ENCODE measurements at places on chromosomes 2 and 18.

GRCh38 chr2:120761164-120761861 is 25.6 kb downstream of the GLI2 start:
- DNase-seq: no peak
- peaks cover 82% of the 10 kb centered on the region for H3K4me1 ChIP-seq
- no peaks in the 10 kb centered on the region for H3K36me3 ChIP-seq
- no peak overlapping the region for H3K4me3 ChIP-seq
- H3K27me3 ChIP-seq: no peaks in the 10 kb centered on the region

GRCh38 chr2:28702415-28702861 is 49.2 kb upstream of the PPP1CB start:
- no peaks in the 10 kb centered on the region for H3K36me3 ChIP-seq
- no peaks in the 10 kb centered on the region for H3K4me1 ChIP-seq
- no peak overlapping the region for H3K4me3 ChIP-seq
- DNase-seq: no peak

DNA sequence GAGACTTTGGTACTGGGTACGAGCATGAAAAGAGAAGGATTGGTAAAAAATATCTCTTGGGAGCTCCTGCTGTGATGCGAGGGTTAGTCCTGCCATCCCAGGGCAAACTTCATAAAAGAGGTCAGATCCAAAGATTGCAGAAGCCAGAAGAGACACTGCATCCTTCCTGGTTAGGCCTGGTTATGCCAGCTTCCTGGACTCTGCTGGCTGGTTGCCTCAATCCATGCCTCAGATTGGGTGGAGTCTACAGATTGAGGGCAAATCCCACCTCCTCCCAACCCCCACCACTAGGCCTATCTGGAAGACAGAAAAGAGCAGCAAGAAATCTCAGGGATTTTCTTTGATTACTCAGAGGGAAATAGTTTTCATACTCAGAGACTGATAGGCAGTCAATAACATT is 5.3 kb upstream of the ACADL start:
- no peaks in the 10 kb centered on the region for H3K36me3 ChIP-seq
- H3K27me3 ChIP-seq: peaks cover 28% of the 10 kb centered on the region
- H3K27ac ChIP-seq: no peak overlapping the region

DNA sequence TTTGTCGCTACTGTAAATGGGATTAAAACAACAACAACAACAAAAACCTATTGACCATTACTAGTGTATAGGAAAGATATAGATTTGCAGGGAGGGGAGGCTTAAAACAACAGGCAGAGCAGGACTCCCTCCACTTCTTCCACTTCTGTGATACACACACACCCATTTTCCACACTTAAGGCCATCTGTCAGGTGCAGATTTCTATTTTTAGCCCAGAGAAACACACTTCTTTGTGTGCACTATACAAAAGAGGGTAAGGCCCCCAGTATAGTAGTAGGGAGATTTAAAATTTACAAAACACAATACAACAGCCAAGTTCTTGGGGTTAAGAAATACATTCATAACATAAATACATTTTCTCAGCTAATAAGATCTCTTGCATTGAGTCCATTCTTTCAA is 22.4 kb downstream of the PTPN2 start:
- H3K36me3 ChIP-seq: no peaks in the 10 kb centered on the region
- H3K27me3 ChIP-seq: no peaks in the 10 kb centered on the region
- DNase-seq: no peak
- no peak overlapping the region for H3K27ac ChIP-seq

DNA sequence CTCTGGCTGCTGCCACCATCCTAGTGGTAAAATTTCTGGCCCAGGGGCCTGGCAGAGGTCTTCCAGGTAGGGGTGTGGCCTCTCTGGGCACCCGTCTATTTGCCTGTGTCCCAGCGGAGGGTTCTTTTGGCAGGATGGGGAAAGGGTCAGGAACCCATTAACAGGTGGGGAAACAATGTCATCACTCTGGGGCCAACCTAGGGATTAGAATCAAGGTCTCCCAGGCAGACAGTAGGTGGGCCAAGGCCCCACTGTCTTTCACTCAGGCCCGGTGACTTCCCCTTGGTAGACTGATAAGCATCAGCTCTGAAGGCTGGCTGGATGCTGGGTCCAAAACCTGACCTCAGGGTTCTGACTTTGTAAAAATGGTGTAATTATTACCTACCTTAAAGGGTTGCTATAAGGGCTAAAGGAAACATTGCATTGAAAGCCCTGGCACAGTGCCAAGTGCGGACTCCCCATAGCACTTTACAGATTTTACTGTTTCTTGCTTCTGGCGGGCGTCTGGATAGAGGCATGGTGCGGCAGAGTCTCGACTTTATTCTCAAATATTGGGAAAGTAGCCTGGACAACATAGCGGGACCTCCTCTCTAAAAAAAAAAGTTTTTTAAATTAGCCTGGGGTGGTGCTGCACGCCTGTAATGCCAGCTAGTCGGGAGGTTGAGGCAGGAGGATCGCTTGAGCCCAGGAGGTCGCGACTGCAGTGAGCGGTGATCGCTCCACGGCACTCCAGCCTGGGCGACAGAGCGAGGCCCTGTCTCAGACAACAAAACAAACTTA is 2.2 kb downstream of the LBX2 start:
- H3K27me3 ChIP-seq: peaks cover 76% of the 10 kb centered on the region
- peaks cover 15% of the 10 kb centered on the region for H3K36me3 ChIP-seq
- H3K4me1 ChIP-seq: peaks cover 12% of the 10 kb centered on the region
- DNase-seq: no peak
- H3K4me3 ChIP-seq: peak overlapping the region; percentile 65

DNA sequence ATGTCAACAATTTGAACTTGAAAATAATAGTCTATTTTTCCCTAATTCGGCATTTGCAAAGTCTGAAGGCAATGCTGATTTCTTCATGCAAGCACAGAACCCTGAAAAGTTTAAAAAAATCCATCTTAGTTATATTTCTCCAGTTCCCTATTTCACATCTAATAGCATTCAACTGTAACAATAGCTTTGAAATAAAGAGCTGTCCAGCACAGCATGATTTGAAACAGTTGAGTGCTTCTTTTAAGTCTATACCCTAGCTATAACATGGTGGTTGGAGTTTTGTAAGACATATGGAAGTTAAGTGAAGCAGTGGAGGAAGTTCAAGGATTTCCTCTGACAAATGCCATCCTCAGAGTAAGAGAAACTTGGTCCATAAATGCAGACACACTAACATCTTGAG is 691.9 kb downstream of the ERBB4 start:
- H3K4me1 ChIP-seq: peaks cover 24% of the 10 kb centered on the region
- DNase-seq: no peak
- H3K36me3 ChIP-seq: no peaks in the 10 kb centered on the region
- no peak overlapping the region for H3K27ac ChIP-seq
- H3K27me3 ChIP-seq: no peaks in the 10 kb centered on the region

GRCh38 chr2:199524689-199525574 is 67.2 kb upstream of the SATB2 start:
- no peak for DNase-seq
- H3K4me3 ChIP-seq: no peak overlapping the region
- no peak overlapping the region for H3K27ac ChIP-seq
- no peaks in the 10 kb centered on the region for H3K36me3 ChIP-seq
- H3K27me3 ChIP-seq: no peaks in the 10 kb centered on the region

DNA sequence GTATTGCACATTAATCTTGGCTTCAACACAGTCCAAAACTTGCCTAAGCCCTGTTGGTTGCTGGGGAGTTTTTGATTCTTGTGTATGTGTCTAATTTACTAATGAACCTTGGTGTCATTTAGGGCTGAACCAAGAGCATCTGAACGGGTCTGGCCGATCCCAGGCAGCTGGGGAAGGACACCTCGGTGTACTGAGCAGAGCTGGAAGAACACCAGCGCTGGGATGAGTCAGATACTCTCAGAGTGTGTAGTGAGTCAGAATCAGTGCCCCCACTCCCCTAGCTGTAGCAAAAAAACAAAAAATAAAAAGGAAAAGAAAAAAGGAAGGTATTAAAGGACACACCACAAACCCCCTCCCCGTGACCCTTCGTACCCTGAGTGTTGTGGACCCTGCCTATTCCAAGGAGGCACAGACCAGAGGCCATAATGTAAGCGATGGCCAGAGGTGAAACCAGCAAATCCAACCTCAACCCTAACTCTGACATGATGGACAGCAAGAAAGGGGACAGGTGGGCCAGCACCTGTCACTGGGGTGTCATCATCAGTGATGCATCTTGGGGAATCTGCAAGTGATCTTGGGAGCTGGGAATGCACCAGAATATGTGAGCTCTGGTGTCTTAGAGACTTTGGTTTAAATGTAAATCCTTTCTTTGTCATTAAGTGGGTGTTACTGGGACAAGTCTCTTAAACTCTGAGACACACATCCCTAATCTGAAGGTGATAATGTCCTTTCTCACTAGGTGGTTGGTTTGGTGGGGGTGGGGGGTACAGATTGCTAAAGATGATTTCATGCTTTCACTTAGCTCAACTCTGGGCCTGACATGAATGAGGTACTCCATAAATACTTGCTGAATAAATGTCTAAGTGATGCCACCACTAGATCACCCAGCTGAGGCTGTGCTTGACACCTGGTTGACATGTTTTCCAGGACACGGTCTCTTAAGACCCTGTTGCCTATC is 34.2 kb upstream of the NCOA1 start:
- no peak overlapping the region for H3K27ac ChIP-seq
- H3K4me3 ChIP-seq: no peak overlapping the region
- H3K27me3 ChIP-seq: peaks cover 15% of the 10 kb centered on the region
- peaks cover 22% of the 10 kb centered on the region for H3K4me1 ChIP-seq
- no peak for DNase-seq

DNA sequence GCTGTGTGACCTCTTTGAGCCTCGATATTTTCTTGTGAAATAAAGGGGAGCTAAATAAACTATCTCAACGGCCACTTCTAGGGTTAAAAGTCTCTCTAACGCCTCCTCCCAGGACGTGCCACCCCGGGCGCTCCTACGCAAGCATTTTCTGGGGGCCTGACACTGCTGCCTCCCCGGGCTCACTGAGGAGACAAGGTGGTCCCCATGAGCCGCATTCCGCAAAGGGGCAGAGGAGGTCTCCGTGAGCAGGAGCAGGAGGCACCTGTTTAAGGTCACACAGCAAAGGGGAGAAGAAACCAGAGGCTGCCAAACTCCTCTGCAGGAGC is 913 bp upstream of the WNT10A start:
- H3K36me3 ChIP-seq: peaks cover 2% of the 10 kb centered on the region
- peaks cover 92% of the 10 kb centered on the region for H3K27me3 ChIP-seq
- H3K4me1 ChIP-seq: no peaks in the 10 kb centered on the region
- no peak overlapping the region for H3K27ac ChIP-seq
- DNase-seq: no peak
- no peak overlapping the region for H3K4me3 ChIP-seq

DNA sequence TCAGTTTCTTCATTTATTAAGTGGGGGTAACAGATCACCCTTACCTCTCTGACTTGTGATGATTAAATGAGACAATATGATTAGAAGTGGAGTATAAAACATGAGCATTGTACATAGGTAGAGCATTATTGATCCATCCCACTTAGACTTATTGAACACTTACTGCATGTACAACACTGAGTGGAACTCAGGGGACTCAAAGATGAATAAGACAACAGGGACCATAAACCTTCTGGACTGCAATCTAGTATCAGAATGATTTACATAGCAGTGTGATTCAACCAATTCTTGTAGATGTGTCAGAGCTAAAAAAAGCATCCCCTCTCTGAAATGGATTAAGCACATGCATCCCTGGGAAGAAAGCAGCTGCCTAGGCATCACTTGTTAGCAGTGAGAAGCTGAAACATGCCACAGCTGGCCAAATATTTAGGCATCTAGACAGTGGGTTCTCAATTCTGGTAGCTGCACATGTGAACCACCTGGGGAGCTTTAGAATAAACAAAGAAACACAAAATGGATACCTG is 111.5 kb downstream of the CYRIA start:
- no peak for DNase-seq
- no peaks in the 10 kb centered on the region for H3K27me3 ChIP-seq
- no peak overlapping the region for H3K27ac ChIP-seq
- H3K36me3 ChIP-seq: peaks cover 9% of the 10 kb centered on the region

- no peak overlapping the region for H3K27ac ChIP-seq
- H3K36me3 ChIP-seq: no peaks in the 10 kb centered on the region
- peaks cover 4% of the 10 kb centered on the region for H3K4me1 ChIP-seq
- DNase-seq: peak; percentile 85
- no peak overlapping the region for H3K4me3 ChIP-seq
These were observed 96.0 kb upstream of the TTC39C start for GRCh38 chr18:23918395-23919032.

DNA sequence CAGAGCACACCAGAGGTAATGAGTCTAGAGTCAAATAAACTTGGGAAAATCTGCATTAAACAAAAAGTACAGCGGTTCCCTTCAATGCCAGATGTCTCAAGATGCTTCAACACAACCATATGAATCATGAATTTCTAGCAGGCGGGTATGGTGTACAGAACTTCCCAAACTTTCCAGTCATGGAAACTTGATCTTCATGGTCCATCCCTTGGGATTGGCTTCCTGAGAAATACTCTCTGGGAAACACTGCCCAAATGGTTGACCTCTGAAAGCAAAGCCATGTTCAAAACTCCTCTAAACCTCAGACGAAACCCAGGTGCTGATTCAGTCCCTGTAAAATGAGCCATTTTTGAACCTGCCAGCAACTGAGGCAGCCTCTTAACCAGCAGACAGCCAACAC is 16.4 kb upstream of the TMEM247 start:
- H3K4me1 ChIP-seq: peaks cover 9% of the 10 kb centered on the region
- no peak overlapping the region for H3K4me3 ChIP-seq
- H3K27ac ChIP-seq: no peak overlapping the region
- no peak for DNase-seq
- H3K27me3 ChIP-seq: peaks cover 2% of the 10 kb centered on the region

- H3K27me3 ChIP-seq: no peaks in the 10 kb centered on the region
- H3K4me3 ChIP-seq: no peak overlapping the region
- no peaks in the 10 kb centered on the region for H3K4me1 ChIP-seq
- DNase-seq: no peak
These were observed 98.5 kb upstream of the DOCK10 start for GRCh38 chr2:225140723-225141122.

DNA sequence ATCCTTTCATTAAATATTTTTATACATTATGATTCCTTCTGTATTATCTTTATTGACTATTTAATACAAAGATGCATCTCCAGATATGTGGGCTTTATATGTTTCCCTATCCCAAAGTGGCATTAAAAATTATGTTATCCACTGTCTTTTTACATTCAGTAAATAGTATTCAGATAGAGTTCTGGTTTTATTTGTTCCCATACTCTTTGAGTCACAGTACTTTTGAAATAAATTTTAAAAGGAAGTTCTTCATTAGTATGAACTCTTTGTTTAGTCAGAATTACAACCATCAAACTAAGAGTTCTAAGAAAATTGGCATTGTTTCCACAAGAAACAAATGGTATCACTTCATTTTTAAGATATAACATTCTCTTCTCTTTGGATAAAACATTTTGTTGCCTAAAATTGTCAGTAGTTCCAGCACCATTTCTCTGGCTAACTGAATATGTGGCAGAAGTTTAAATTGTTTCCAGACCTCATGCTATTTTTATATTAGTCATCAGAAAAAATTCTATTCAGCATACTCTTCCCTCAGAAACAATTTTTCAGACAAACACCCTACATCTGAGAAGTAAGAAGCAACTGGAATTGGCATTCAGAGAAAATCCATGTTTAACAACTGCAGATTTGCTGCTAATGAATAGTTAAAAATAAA is 88.5 kb upstream of the COL5A2 start:
- no peak for DNase-seq
- no peaks in the 10 kb centered on the region for H3K27me3 ChIP-seq
- H3K4me3 ChIP-seq: no peak overlapping the region
- no peaks in the 10 kb centered on the region for H3K4me1 ChIP-seq
- H3K36me3 ChIP-seq: no peaks in the 10 kb centered on the region

GRCh38 chr2:127776122-127776780 is 34.7 kb downstream of the WDR33 start:
- peak overlapping the region; percentile 84 for H3K27ac ChIP-seq
- H3K36me3 ChIP-seq: peaks cover 6% of the 10 kb centered on the region
- no peaks in the 10 kb centered on the region for H3K27me3 ChIP-seq

All from neural crest cell (in vitro differentiated cells).